ENCODE measurements at places on chromosomes 1 and 21.

GRCh38 chr1:94522304-94522703 lies 19.3 kb downstream of the F3 start:
- DNase-seq, result no peak

DNA sequence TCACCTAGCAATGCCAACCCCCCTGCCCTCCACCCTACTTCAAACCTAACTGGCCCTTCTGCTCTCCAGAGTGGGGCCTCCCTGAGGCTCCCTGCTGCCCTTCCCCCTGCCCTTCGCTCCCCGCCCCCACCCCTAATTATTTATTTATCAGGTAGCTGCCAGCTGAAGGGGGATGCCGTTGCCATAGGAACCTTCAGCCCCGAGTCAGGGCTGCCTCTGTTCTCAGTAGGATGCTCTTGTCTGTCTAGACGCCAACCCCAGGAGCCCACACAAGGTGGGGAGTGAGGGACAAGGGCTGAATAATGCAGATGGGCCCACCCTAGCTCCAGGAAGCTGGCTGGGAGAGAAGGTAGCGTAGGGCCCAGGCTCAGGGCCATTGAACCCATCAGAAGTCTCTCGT lies 41.1 kb downstream of the NKAIN1 start:
- no peak for DNase-seq

- DNase-seq, result no peak
These were observed 50.6 kb upstream of the SLC2A1 start for GRCh38 chr1:43009274-43009673.

- no peak for DNase-seq
These were observed 145.8 kb upstream of the ERRFI1 start for GRCh38 chr1:8171751-8172464.

DNA sequence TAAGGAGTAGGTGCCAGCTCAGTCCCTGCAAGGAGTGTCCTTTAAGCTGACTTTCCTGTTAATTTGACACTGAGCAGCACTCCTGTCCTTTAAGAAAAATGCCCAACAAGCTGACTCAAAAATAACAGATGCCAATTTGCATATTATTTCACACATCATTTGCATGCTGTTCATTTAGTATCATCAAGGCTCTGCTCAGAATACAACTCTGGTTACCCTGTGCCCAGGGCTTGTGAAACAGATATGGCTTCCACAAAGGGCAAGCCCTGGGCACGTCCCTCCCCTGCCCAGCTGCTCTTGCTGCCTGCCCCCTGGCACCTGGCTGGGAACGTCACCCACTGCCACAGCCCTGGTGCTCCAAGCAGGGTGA lies 10.3 kb downstream of the KCNN3 start:
- no peak for DNase-seq

GRCh38 chr21:15753741-15754140 lies 24.0 kb downstream of the USP25 start:
- no peak for DNase-seq

- no peak for DNase-seq
These were observed 144.0 kb downstream of the FMN2 start for GRCh38 chr1:240235521-240236288.

All from stimulated activated CD8-positive, alpha-beta memory T cell treated with anti-CD3 and anti-CD28 coated beads, Interleukin-4, amount 100 ng/mL, for 4 hours (primary cell).